SJSA1 (cell line): ENCODE measurements at places on chromosomes 12 and 14. TPM values are rescaled to one million over a fixed set of nuclear protein-coding genes. Genes with fewer than 3 reads are reported as not detected.

GRCh38 chr14:61872452-61872851, 110.2 kb downstream of the SNAPC1 start:
- no peak overlapping the region for H3K27ac ChIP-seq
- H3K4me3 ChIP-seq, result no peak overlapping the region
- DNase-seq, result no peak
- peaks cover 6% of the 10 kb centered on the region; the same call in 1 of the 2 replicates for H3K27me3 ChIP-seq
- no peaks in the 10 kb centered on the region for H3K36me3 ChIP-seq

DNA sequence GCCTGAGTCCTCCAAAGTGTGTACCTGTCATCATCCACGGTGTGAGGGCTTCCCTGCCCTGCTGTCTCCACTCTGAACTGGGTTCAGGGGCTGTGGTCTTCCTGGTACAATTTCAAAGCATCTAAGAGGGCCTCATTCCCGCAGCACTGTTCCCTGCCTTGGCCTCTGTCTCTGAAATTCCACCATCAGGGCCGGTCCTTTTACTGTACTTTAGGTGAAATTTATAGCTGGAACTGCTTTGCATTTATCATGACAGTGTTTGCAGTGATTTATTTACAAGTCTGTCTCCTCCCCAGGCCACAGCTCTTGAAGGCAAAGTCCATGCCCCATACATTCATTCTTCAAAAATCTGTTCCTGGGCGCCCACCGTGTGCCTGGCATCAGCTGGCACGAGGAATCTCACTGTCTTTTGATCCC, 36.9 kb upstream of the NCOR2 start:
- peaks cover 68% of the 10 kb centered on the region for H3K4me1 ChIP-seq
- no peak overlapping the region for H3K4me3 ChIP-seq
- H3K27ac ChIP-seq, result peak overlapping the region; percentile 46
- no peaks in the 10 kb centered on the region for H3K36me3 ChIP-seq
- no peak for DNase-seq
- H3K27me3 ChIP-seq, result no peaks in the 10 kb centered on the region

Gene ZFHX2
- not detected in 2 replicates for total RNA-seq

GRCh38 chr14:70807898-70808415, 1.4 kb downstream of the MAP3K9 start:
- no peak overlapping the region for H3K27ac ChIP-seq
- H3K4me3 ChIP-seq, result peak overlapping the region; percentile 77
- peaks cover 2% of the 10 kb centered on the region; the same call in 1 of the 2 replicates for H3K36me3 ChIP-seq
- H3K4me1 ChIP-seq, result peaks cover 9% of the 10 kb centered on the region
- H3K27me3 ChIP-seq, result peaks cover 8% of the 10 kb centered on the region

DNA sequence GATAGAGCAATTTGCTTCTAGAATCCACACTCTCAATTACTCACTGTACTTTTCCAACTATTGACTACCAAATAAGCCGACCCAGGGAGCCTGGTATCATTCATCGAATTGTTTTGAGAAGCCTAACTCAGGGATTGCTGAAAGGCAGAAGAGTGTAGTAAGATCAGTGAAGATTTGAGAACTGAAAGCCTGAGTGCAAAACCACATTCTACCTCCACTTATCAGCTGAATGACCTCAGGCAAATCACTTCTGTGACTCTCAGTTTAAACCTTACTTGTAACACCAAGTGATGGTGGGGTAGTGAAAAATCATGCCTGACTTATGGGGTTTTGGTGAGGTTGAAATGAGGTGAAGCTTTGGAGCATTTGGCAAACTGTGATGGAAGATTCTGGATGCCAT, 126.1 kb upstream of the MAX start:
- peaks cover 40% of the 10 kb centered on the region for H3K4me1 ChIP-seq
- no peak overlapping the region for H3K4me3 ChIP-seq
- H3K27ac ChIP-seq, result no peak overlapping the region
- DNase-seq, result no peak

Gene MSI1
- not detected in 2 replicates for total RNA-seq

- H3K4me3 ChIP-seq, result no peak overlapping the region
- H3K36me3 ChIP-seq, result no peaks in the 10 kb centered on the region
- no peaks in the 10 kb centered on the region for H3K27me3 ChIP-seq
- no peak overlapping the region for H3K27ac ChIP-seq
These were observed 330.6 kb upstream of the FBXO33 start for GRCh38 chr14:39762576-39763401.

DNA sequence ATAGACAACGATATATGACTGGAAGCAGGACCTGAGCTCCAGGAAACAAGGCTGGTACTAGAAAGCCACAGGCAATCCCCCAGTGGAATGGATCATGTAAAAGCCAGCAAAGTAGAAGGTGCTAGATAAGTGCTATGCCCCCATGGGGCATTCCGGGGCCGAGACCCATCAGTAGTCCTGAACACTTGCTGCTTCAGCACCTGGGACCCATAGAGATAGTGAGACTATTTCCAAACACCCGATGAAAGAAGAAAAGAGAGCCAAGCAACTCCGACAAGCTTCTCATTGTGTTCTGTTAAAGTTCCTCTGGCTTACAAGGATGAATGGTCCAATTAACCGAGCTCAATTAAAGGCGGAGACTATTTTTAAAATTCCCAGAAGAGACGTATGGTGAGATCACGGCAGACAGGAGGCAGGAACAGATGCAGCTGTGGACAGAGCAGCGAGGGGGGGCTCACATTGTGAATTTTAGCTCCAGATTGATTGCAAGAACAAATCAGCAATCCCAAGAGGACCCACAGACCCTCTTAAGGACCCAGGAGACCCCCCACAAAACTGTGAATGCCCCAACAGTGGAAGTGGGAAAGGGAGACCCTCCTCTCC, 142.5 kb upstream of the OVCH1 start:
- no peak overlapping the region for H3K27ac ChIP-seq
- H3K4me3 ChIP-seq, result no peak overlapping the region
- DNase-seq, result no peak
- H3K4me1 ChIP-seq, result no peaks in the 10 kb centered on the region
- no peaks in the 10 kb centered on the region for H3K27me3 ChIP-seq
- no peaks in the 10 kb centered on the region for H3K36me3 ChIP-seq

GRCh38 chr14:62897771-62898170, 147.5 kb downstream of the KCNH5 start:
- no peak for DNase-seq
- no peaks in the 10 kb centered on the region for H3K36me3 ChIP-seq
- H3K4me3 ChIP-seq, result no peak overlapping the region
- no peaks in the 10 kb centered on the region for H3K27me3 ChIP-seq
- H3K27ac ChIP-seq, result no peak overlapping the region

GRCh38 chr12:8035440-8036010, 3.0 kb downstream of the FOXJ2 start:
- no peak for DNase-seq
- H3K4me3 ChIP-seq, result no peak overlapping the region
- H3K4me1 ChIP-seq, result peaks cover 39% of the 10 kb centered on the region
- no peaks in the 10 kb centered on the region for H3K27me3 ChIP-seq

DNA sequence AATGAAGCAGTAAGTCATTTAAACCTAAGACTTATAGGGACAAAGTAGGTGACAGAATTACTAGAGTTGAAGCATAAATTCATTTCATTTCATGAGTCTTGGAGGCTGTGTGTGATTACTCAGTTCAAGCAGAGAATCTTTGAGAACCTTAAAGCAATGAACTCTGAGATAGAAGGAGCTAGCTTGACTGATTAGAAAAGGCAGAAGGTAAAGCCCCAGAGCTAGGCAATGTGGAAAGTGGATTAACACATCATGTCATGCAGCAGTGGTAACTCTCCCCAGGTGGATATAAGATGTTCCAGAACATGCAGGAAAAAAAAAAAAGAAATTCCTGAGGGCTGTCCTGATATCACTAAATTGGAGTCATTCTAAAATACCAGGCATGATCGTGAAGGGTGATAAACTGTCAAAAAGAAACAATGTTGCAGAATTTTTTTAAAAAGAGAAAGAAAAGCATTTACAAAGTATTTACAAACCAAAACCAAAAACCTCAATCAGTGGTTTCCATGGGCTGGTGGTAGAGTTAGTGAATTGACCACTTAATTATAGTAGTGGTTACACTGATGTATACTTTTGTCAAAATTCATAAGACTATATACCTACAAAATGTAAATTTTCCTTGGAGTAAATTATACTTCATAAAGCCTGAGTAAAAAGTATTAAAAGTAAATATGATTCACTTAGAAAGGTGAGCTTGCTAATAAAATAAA, 12.7 kb upstream of the SLC16A7 start:
- no peaks in the 10 kb centered on the region for H3K36me3 ChIP-seq
- no peaks in the 10 kb centered on the region for H3K4me1 ChIP-seq
- DNase-seq, result no peak
- no peak overlapping the region for H3K27ac ChIP-seq
- H3K4me3 ChIP-seq, result no peak overlapping the region

Gene KRT81
- 0.13 TPM in 1 of 2 replicates, not detected in the other for total RNA-seq

DNA sequence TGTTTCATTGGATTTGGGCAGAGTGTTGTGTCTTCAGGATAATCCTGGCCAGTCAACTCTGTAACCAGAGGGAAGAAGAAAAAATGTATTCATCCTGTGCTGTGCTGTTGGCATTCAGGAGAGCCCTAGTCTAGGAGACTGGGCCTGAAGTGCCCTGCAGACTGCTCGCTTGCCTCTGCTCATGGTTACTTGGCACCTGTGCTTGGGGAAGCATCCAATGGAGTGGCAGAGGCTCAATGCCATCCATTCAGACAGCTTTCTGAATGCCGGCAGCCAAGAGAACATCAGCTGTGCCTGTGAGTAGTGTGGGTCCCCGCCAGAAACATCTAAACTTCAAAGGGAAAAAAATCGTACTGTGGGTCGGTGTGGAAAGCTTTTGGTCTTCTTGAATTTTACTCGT, 124.2 kb downstream of the SRGAP1 start:
- H3K4me1 ChIP-seq, result peaks cover 20% of the 10 kb centered on the region
- H3K36me3 ChIP-seq, result peaks cover 2% of the 10 kb centered on the region; the same call in 1 of the 2 replicates
- H3K27ac ChIP-seq, result no peak overlapping the region
- DNase-seq, result no peak
- H3K27me3 ChIP-seq, result no peaks in the 10 kb centered on the region

- H3K27ac ChIP-seq, result peak overlapping the region; percentile 35
- no peak overlapping the region for H3K4me3 ChIP-seq
- H3K27me3 ChIP-seq, result no peaks in the 10 kb centered on the region
- no peak for DNase-seq
These were observed 64.5 kb downstream of the DAAM1 start for GRCh38 chr14:59252772-59253500.

DNA sequence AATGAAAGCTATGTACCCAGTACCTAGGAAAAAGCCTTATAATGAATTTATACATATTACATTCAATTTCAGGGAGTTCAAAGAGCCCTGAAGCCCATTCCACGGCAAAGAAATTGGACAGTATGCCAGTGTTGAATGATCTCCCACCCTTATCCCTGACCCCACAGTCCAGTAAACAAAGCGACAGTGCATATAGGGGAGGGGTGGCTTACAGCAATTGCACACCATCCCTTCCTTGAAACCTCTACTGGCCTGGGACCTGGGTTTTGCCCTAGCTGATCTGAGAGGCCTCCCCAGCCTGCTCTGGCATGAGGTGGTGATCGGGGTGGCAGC, 17.3 kb upstream of the RND1 start:
- no peaks in the 10 kb centered on the region for H3K36me3 ChIP-seq
- DNase-seq, result no peak
- peaks cover 23% of the 10 kb centered on the region for H3K4me1 ChIP-seq
- peak overlapping the region; percentile 32; the same call in 1 of the 2 replicates for H3K27ac ChIP-seq
- H3K4me3 ChIP-seq, result no peak overlapping the region

GRCh38 chr12:38465020-38465419, 148.4 kb downstream of the ALG10B start:
- no peaks in the 10 kb centered on the region for H3K4me1 ChIP-seq
- H3K27me3 ChIP-seq, result no peaks in the 10 kb centered on the region
- no peak for DNase-seq
- H3K27ac ChIP-seq, result no peak overlapping the region
- H3K4me3 ChIP-seq, result no peak overlapping the region

DNA sequence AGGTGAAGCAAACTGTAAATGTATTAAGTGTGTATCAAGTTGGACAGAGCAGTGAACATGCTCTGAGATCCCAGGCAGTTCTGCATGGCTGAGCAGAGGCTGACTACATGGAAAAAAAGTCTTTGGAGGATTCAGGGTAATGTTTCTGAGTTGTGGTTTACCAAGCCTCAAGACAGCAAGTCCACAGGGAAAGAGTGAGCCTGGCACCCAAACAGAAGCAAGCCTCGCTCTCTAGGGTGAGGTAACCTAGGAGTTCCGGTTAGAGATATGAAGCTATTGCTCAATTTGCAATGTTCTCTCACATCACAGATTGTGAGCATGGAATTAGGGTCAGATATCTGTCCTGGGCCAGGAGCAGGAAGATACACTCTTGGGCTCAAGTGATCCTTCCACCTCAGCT, 158.6 kb downstream of the MON2 start:
- H3K4me1 ChIP-seq, result peaks cover 22% of the 10 kb centered on the region
- no peak overlapping the region for H3K27ac ChIP-seq
- no peak for DNase-seq

DNA sequence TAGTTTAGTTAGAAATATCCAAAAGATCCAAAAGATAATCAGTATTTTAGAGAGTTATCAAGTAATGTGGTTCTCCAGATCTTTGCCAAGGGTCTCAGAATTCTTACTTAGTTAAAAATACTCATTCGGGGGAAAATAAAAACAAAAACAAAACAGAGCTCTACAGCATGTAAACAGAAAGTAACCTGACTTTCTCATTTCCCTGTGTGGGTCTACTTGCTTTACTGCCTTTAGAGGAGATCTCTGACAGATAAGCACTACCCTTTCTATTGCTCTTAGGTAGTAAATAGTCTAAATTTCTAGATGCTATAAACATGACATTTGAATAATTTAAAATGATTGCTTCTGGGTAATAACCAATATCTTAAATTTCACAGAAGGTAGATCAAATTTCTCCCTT, 371.8 kb downstream of the RPL10L start:
- no peaks in the 10 kb centered on the region for H3K36me3 ChIP-seq
- no peak overlapping the region for H3K4me3 ChIP-seq
- DNase-seq, result no peak
- no peak overlapping the region for H3K27ac ChIP-seq
- H3K27me3 ChIP-seq, result no peaks in the 10 kb centered on the region

Gene OAS1
- total RNA-seq, result not detected in 2 replicates

Gene GALNT16
- total RNA-seq, result 0.03 TPM in 1 of 2 replicates, not detected in the other

Gene GPRC5D
- total RNA-seq, result not detected in 2 replicates

Gene HOXC10
- 3.2 and 7.5 TPM in 2 replicates for total RNA-seq

DNA sequence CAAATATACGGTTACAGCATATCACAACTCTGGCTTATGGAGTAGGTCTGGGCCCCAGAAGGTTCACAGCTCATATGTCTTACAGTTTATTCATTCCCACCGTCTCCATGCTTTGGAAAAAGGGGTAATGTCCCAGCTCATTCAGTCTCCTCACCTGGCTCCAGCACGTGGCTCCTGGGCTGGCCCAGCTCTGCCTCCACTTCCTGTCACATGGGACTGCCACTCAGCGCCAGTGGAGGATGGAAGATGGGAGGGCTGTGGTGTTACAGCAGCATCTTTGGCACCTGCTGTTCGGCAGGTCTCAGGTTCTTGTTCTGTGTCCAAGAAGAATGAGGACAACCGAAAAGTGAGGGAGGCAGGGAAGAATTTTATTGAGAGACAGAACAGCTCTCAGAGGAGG, 216.3 kb upstream of the ATXN7L3B start:
- DNase-seq, result no peak
- no peak overlapping the region for H3K4me3 ChIP-seq
- H3K27me3 ChIP-seq, result no peaks in the 10 kb centered on the region; the same call in 1 of the 2 replicates
- no peaks in the 10 kb centered on the region for H3K36me3 ChIP-seq
- no peak overlapping the region for H3K27ac ChIP-seq
- no peaks in the 10 kb centered on the region for H3K4me1 ChIP-seq

GRCh38 chr12:20375560-20375959, 7.2 kb downstream of the PDE3A start:
- DNase-seq, result no peak
- peaks cover 13% of the 10 kb centered on the region; the same call in 1 of the 2 replicates for H3K27me3 ChIP-seq
- no peaks in the 10 kb centered on the region for H3K4me1 ChIP-seq
- H3K36me3 ChIP-seq, result no peaks in the 10 kb centered on the region
- no peak overlapping the region for H3K4me3 ChIP-seq

GRCh38 chr14:89394972-89395371, 22.1 kb downstream of the FOXN3 start:
- no peak overlapping the region for H3K4me3 ChIP-seq
- no peak for DNase-seq
- H3K4me1 ChIP-seq, result no peaks in the 10 kb centered on the region
- no peaks in the 10 kb centered on the region for H3K36me3 ChIP-seq
